ENCODE measurements at places on chromosomes 2 and 18.

DNA sequence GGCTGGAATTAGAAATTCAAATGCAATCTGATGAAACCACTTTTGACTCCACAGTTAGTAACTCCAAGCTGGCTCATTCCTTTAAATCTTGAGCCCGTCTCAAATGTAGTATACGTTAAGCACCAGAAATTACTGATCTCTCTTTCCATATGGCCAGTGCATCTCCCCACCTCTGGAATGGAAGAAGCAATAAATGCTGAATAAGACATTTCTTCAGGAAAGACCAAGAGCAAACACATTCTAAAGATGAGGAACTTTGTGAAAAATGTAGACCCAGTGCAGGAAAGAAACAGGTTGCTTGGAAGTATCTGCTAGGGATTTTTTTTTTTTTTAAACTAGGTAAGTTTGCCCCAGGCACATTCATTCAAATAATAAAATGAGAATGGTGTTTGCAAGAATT is 143.1 kb upstream of the FBXO11 start:
- H3K36me3 ChIP-seq = no peaks in the 10 kb centered on the region
- H3K27me3 ChIP-seq = peaks cover 2% of the 10 kb centered on the region
- DNase-seq = no peak
- H3K27ac ChIP-seq = no peak overlapping the region
- H3K4me3 ChIP-seq = no peak overlapping the region
- H3K4me1 ChIP-seq = no peaks in the 10 kb centered on the region

GRCh38 chr2:20193185-20193584 is 31.7 kb downstream of the SDC1 start:
- peaks cover 4% of the 10 kb centered on the region for H3K4me1 ChIP-seq
- H3K4me3 ChIP-seq = no peak overlapping the region
- DNase-seq = no peak
- H3K27ac ChIP-seq = no peak overlapping the region
- H3K27me3 ChIP-seq = peaks cover 5% of the 10 kb centered on the region

GRCh38 chr18:40292985-40293710 is 1661.9 kb upstream of the PIK3C3 start:
- no peaks in the 10 kb centered on the region for H3K36me3 ChIP-seq
- no peak overlapping the region for H3K27ac ChIP-seq

- H3K4me3 ChIP-seq = no peak overlapping the region
- no peak overlapping the region for H3K27ac ChIP-seq
- no peaks in the 10 kb centered on the region for H3K4me1 ChIP-seq
- H3K27me3 ChIP-seq = peaks cover 2% of the 10 kb centered on the region
- no peaks in the 10 kb centered on the region for H3K36me3 ChIP-seq
- DNase-seq = no peak
These were observed 70.3 kb upstream of the RAB12 start for GRCh38 chr18:8538935-8539334.

DNA sequence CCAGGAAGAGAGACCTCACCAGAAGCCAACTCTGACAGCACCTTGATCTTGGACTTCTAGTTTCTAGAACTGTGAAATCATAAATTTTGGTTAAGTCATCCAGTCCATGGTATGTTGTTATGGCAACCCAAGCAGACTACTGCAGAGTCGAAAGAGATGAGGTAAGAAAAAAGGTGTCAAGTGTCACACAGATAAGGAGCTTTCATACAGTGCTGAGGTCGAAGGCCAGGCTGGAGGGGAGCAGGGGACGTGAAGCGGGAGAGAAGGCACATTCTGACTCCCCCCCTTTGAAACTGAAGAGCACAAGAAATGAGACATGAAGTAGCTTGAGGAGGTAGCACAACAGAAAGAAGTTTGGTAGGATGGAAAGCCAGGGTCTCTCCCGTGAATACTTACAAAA is 110.4 kb downstream of the ALK start:
- H3K4me1 ChIP-seq = no peaks in the 10 kb centered on the region
- H3K36me3 ChIP-seq = no peaks in the 10 kb centered on the region
- no peak overlapping the region for H3K4me3 ChIP-seq
- DNase-seq = no peak

DNA sequence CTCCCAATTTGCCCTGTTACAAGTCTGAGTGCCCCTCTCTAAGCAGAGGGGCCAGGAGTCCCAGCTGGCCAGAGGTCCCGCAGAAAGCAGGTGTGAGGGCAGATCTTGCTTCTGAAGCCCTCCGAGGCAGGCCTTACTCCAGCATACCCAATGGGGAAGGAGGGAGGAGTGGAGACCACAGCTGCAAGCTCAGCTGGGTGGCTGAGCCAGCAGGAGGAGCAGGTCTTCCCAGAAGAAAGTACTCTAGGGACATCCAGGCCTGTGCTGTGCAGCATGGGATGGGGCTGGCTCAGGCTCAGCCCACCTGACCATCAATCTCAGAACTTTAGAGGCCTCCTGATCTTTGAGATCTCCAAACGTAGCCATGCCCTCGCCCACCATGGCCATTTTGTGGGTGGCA is 31.3 kb downstream of the PLB1 start:
- no peak for DNase-seq
- H3K27ac ChIP-seq = no peak overlapping the region
- H3K36me3 ChIP-seq = no peaks in the 10 kb centered on the region
- no peak overlapping the region for H3K4me3 ChIP-seq

- no peak overlapping the region for H3K4me3 ChIP-seq
- peaks cover 5% of the 10 kb centered on the region for H3K36me3 ChIP-seq
- no peak for DNase-seq
- peaks cover 7% of the 10 kb centered on the region for H3K27me3 ChIP-seq
- H3K4me1 ChIP-seq = peaks cover 11% of the 10 kb centered on the region
These were observed 24.5 kb upstream of the ATP8B1 start for GRCh38 chr18:57827646-57828045.

DNA sequence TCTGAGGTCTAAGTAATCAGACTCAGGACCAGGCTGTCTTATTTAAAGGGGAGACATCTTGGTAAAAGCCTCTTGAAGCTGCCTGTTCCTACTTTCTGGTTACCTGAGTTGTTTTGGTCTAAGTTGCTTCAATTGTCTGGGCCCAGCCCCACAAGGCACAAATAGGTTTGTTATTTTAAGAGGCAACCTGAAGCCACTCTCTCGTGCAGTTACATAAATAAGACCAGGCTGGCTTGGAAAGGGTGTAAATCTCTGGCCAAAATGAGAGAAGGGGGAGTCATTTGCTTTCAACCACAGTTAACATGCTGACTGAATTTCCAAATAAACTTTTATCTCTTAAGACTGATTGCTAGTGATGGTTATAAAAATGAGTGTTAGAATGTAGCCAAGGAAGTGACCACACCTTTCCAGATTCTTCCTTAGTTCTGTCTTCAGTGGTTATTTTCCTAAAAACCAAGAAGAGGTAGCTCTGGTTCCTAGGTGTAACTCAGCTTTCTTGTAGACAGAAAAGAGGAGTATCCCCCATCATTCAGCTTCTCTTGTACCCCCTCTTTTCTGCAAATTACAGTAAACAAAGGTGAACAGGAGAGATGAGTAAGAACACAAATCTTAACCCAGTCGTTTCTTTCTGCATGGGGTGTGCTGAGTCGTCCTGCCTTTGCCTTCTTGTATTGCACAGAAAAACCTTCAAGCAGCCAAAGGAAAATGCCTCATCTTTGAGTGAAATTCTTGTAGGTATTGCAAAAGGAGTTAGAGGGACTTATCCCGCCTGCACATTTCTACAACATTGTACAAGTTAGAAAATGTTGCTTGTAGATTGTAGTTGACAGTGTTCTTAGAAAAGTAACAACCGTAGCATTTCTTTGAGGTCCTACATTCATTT is 161.5 kb upstream of the NT5C1B start:
- no peaks in the 10 kb centered on the region for H3K27me3 ChIP-seq
- no peak overlapping the region for H3K4me3 ChIP-seq
- H3K4me1 ChIP-seq = no peaks in the 10 kb centered on the region
- no peak for DNase-seq
- no peak overlapping the region for H3K27ac ChIP-seq

DNA sequence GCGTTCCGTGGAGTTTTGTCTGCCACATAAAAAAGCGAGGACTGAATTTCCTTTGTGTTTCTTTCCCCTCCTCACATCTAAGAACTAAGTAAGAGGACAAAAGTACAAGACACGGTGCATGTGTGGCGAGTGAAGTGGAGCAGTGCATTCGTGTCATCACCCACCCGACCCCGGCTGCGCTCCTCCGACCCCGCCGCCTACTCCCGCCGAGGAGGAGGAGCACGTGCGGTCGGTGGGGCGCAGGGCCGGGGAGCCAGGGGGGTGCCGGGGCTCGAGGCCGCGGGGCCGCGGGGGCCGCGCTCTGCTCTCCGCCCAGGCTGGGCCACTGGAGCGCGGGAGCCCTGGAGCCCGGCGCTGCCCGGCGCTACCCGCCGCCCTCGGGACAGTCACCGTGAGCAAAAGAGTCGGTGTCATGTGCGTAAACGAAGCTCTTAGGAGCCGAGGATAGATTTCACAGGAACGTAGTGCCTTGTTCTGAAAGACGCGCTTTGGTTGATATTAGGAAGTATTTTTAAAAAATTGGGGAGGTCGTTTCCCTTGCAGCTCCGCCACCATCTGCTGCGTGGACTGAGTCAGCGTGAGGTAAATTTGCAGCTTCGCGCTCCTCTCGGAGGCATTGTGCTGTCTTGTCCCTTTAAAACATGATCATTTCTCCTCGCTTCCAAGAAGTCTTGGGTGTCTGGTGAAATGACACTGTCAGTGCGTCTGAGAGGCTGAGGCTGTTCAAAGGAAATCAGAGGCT is 11.0 kb downstream of the TBR1 start:
- no peak overlapping the region for H3K27ac ChIP-seq
- peak; percentile 38 for DNase-seq
- H3K4me1 ChIP-seq = peaks cover 15% of the 10 kb centered on the region
- H3K36me3 ChIP-seq = peaks cover 4% of the 10 kb centered on the region
- peak overlapping the region; percentile 62 for H3K4me3 ChIP-seq

GRCh38 chr2:3774336-3774735 is 71.0 kb downstream of the DCDC2C start:
- no peak overlapping the region for H3K4me3 ChIP-seq
- H3K4me1 ChIP-seq = peaks cover under 1% of the 10 kb centered on the region
- H3K27me3 ChIP-seq = peaks cover 10% of the 10 kb centered on the region
- H3K27ac ChIP-seq = no peak overlapping the region

Measured in endothelial cell (in vitro differentiated cells).